T-helper 22 cell (primary cell): ENCODE measurements at places on chromosomes 5 and 9.

DNA sequence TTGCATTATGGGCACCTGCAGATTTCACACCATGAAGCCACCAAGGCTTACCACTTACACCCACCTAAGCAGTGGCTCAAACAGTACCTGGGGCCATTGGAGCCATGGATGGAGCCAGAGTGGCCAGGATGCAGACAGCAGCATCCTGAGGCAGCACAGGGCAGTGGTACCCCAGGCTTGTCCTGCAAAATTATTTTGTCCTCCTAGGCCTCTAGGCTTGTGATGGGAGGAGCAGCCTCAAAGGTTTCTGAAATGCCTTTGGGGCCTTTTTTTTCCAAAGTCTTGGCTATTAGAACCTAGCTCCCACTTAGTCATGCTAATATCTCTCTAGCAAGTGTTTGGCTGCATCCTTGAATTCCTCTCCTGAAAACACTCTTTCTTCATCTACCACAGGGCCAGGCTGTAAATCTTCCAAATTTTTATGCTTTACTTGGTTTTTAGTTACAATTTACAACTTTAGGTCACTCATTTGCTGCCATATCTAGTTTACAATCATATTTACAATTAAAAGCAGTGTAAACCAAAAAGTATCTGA, 15.7 kb downstream of the TMC1 start:
- DNase-seq, result no peak

GRCh38 chr9:98150721-98151120, 31.7 kb upstream of the TRIM14 start:
- no peak for DNase-seq

- no peak for DNase-seq
Observed at GRCh38 chr9:138064547-138064946, 187.0 kb downstream of the CACNA1B start.

- no peak for DNase-seq
Observed at GRCh38 chr9:131012396-131012917, 3.5 kb downstream of the LAMC3 start.

- no peak for DNase-seq
Observed at GRCh38 chr5:54379590-54379989, 69.2 kb upstream of the ARL15 start.

DNA sequence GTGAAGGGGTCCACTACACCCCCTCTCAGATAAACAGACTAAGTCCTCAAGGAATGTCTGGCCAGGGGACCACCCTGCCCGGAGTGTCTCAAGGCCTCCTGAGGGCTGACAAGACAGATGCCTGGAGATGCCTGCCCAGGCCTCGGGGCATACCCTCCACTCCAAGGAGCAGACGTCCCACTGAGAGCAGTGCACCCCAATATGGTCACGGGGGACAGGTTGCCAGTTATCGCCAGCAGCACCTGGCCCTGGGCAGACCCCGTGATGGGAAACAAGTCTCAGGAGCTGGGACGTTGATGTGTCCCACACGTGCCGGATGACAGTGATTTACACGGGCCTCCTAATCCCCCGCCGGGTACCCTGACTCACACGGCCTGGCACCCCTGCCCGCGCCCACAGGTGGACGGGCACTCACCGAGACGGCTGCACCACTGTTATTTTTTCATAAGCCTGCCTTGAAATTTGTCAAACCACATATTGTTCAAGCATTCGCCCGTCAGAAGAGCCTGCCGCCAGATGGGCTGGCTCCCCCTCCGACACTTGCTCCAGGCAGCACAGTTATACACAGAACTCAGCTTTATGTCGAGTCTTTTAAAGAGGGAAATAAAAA, 43.9 kb downstream of the BARX1 start:
- no peak for DNase-seq

GRCh38 chr5:125002727-125003598, 256.5 kb upstream of the ZNF608 start:
- DNase-seq, result no peak

GRCh38 chr5:72042097-72042496, 65.2 kb upstream of the MAP1B start:
- DNase-seq, result no peak

DNA sequence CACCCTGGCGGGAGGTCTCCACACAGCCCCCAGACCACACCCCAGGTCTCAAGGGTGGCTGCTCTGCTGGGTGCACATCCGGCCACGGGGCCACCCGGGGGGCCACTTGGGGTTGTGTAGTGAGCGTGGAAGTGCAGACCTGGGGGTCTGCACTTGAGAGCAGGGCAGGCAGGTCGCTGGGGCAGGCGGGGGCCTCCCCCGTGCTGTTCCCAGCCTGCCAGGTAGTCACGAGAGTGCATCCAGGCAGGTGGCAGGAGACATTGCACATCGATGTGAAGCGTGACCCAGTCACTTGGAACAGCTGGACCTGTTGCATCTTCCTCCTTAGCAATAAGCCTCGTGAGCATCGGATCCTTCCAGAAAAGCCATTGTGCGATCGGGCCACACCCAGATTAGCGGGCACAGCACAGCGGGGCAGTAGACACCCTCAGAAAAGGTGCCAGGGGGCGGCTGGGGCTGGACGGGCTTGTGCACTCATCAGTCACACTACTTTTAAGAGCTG, 4.8 kb upstream of the ENTPD8 start:
- DNase-seq, result no peak

DNA sequence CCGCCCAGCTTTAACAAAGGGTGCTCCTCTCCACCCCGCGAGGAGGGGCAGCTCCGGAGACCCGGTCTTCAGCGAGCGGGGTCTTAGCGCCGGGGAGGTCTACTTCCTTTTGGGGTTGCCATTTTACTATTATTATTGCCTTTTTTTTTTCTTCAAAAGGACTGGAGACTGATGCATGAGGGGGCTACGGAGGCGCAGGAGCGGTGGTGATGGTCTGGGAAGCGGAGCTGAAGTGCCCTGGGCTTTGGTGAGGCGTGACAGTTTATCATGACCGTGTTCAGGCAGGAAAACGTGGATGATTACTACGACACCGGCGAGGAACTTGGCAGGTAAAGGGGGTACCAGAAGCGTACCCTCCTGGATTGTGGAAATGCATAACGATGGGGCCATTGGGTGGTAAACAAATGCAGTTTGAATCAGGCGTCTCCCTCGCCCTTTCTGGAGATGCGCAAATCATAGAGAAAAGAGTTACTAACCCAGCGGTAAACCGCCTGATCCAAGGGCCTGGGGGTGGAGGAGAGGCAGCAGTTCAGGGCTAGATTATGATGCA, 1.2 kb downstream of the DAPK1 start:
- DNase-seq, result no peak

- no peak for DNase-seq
Observed at GRCh38 chr5:32421075-32421474, 23.5 kb downstream of the ZFR start.
